ENCODE measurements at places on chromosomes 2 and 18. TPM values are rescaled to one million over a fixed set of nuclear protein-coding genes. Genes with fewer than 3 reads are reported as not detected.

The TXNDC2 gene
- not detected for total RNA-seq

The BMP10 gene
- total RNA-seq = not detected

The CERS6 gene
- 13.5 TPM for total RNA-seq

The HEATR5B gene
- total RNA-seq = 18.5 TPM

The MFSD2B gene
- total RNA-seq = not detected

The SCN2A gene
- 0.06 TPM for total RNA-seq

The SNORC gene
- 0.39 TPM for total RNA-seq

DNA sequence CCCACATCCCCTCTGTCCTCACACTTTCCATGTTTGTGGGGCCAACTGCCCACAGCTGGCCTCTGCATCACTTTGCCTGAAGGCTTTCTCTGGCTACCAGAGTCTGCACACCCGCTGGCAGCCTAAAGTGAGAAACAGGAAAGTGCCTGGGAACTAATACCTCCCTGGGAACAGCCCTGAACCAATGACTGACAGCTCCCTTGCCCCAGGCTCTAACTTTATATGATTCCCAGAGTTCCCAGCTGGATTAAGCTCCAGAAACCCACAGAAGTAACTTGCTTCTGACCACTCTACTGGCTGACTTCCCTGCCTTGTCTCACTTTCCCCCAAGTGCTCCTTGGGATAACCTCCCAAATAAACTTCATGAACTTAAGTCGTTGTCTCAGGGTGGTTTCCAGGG is 159.6 kb upstream of the LMAN1 start:
- DNase-seq = no peak

DNA sequence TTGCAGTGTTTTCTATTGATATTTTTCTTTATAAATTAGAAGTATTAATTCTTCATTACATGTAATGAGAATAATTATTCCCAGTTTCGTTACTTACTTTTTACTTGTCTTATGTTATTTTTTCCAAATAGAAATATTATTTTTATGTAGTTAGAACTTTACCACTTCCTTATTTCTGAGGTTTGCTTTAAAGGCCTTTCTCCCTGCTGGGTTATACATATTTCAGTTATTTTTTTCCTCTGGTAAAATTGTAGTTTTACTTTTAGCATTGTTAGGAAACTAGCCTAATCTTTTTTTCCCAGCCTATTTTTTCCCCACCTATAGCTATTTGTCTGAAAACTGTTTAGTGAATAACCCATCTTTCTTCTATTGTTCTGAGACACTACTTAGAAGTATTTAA is 17.1 kb downstream of the RNF144A start:
- DNase-seq = no peak

GRCh38 chr2:66695226-66695735 is 260.4 kb downstream of the MEIS1 start:
- no peak for DNase-seq

DNA sequence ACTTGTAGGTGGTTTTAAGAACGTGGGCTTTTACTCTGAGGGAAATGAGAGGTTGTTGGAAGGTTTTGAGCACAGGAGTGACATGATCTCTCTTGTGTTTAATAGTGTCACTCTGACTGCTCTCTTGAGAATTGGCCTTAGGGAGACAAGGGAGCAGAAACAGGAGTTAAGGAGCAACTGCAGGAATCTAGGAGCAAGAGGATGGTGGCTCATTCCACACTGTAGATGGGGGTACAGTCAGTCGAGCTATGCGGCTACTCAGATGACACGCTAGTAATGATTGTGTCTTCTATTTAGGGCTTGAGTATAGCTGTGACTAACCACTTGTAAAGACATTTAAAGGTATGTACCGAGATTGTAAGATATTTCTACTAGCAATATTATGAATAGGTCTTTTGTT is 87.4 kb downstream of the RPRM start:
- DNase-seq = no peak

- DNase-seq = no peak
Observed at GRCh38 chr18:44916429-44917207, 235.9 kb downstream of the SETBP1 start.

- no peak for DNase-seq
Observed at GRCh38 chr2:207182911-207183310, 17.2 kb upstream of the KLF7 start.

- no peak for DNase-seq
Observed at GRCh38 chr2:37477921-37478320, 133.5 kb downstream of the QPCT start.

- DNase-seq = no peak
Observed at GRCh38 chr2:32752952-32753351, 125.1 kb downstream of the TTC27 start.

DNA sequence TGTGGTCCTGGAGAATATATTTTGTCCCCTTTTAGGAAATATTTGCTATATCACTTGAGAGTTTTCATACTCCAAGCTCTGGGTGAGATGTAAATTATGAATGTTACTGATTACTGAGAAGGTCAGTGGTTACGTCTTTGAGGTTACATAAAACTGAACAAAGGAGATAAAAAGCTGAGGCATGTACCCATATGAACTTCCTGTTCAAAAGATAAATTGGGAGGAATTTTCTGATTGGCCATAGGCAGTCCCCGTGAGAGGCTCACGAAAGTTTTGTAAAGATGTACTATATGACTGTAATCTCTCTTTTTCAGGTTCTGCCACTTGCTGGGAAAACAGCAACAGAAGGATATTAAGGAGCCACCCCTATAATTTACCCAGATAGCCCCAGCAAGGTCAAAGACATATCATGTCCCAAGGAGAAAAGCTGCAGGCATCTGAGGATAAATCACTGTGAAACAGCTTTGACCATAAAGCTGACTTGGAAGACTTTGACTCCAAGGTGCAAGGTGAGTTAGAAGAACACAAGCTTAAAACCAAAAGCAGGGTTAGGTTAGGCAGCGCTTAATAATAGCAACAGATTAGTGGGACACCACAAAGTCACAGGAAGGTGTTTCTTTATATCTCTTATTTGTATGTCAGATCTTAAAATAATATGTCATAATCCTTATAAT is 90.4 kb downstream of the OSBPL6 start:
- no peak for DNase-seq

- DNase-seq = no peak
Observed at GRCh38 chr2:195461010-195461409, 196.0 kb upstream of the SLC39A10 start.

GRCh38 chr2:2175381-2176090 is 155.5 kb downstream of the MYT1L start:
- no peak for DNase-seq

DNA sequence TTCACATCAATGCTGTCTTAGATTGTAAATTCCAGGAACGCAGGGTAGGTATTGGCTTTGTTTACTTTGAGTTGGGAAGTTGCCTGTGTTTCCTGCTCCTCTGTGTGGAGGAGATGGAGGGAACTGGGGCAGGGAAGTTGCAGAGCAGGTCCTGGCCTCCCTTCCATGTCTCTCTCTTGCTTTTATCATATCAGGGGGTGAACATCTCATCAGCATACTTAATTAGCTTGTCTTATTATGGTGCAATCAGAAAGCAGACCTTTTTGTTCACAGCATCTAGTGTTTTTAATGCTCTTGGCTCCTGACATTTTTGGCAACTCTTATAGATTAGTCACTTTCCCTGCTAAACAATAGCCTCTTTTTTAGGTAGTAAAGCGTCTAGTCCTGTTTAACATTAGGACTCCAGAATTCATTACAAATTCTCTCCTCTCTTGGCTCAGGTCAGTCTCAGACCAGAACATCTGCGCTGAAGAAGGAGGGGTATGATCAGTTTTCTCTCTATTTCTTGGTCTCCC is 11.5 kb upstream of the DIPK1C start:
- peak; percentile 39 for DNase-seq

DNA sequence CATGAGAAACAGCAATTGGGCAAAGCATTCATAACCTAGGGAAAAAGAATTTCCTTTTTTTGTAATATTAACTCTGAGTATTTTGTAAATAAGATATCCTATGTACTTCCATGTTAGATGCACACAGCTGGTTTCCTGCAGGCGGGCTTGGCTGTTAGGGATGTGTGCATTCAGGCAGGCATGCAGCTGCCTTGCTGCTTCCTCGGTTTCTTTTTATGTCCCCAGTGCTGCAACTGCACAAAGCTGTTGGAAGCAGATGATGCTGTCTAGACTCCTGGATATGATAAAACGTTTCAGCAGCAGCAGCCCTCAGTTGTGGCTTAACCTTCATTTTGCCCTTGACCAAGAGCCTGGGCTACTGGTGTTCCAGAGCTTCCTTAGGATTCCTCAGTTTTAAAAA is 89.4 kb upstream of the EML6 start:
- no peak for DNase-seq

DNA sequence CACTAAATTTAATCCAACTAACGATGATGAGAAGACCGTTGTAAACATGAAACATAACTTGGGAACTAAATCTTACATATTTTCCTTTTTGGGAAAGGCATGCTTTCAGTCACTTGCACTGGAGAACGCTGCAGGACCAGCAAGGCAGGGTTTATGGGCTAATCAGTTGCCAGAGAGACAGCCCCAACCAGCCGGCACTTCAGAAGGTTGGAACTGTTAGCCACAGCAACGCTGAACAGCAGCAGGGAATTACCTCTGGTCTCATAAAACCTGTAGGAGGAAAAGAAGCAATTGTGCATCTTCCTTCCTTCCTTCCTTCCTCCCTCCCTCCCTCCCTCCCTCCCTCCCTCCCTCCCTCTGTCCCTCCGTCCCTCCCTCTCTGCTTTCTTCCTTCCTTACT is 33.9 kb upstream of the SIX2 start:
- DNase-seq = no peak

GRCh38 chr18:54004828-54005227 is 219.6 kb downstream of the MBD2 start:
- no peak for DNase-seq

GRCh38 chr2:172039011-172039704 is 39.4 kb downstream of the METAP1D start:
- DNase-seq = no peak

- DNase-seq = no peak
Observed at GRCh38 chr2:237154082-237154638, 68.5 kb downstream of the COPS8 start.

DNA sequence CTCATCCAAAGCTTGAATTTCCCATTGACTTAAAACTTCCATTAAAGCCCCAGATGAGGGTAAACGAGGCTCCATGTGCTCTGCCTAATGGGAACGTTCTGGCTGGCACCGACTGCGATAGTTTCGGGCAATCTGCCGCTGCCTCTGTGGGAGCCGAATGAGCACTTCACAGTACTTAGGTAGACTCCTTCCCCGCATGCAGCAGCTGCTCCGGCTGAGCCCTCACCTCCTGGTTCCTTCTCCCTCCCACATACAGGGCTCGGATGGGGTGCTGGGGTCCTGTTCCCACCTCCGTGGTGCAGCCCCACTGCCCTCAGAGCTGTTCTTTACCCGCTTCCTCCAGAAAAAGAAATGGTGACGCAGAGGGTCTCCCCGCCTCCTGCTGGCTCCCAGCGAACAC is 476.5 kb upstream of the SALL3 start:
- no peak for DNase-seq

DNA sequence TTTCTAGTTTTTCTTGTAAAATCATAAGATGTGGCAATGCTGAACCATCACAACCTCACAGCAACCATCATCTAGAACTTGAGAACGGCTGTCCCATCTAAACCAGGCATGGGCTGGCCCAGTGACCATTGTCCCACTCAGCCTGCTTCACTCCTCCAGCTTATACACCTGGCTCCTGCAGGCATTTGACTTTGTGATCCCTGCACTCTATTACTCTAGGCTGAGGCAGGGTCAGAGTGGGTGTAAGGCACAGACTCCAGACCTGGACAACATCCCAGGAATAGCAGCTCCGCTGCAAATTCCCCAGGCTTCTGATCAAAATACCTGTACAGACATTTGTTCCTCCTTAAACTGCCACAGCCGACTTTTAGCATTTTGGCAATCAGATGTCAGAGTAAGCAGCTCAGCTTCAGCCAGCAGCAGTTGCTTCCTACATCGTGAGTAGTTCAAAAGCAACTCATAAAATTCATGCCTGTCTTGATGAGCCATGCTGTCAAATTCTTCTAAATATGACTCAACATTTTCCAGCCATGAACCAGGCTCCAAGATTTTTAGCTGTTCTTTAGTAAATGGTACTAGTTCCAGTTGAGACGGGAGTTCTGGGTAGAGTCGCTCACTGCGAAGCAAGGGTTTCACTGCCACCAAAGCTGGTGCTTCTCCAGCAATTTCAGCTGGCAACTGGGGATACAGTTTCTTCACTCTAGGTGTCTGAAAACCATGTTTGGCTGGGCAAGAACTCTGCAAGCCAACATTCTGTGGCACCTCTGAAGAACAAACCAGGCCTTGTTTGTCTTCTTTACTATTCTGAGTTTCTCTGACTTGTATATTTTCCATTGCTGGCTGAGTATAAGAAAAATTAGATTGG is 12.8 kb downstream of the EPG5 start:
- no peak for DNase-seq

GRCh38 chr2:10392951-10393639 is 55.0 kb downstream of the ODC1 start:
- no peak for DNase-seq

- DNase-seq = no peak
Observed at GRCh38 chr18:53946594-53946993, 277.9 kb downstream of the MBD2 start.

- no peak for DNase-seq
Observed at GRCh38 chr2:223591596-223591995, 10.6 kb downstream of the SCG2 start.

DNA sequence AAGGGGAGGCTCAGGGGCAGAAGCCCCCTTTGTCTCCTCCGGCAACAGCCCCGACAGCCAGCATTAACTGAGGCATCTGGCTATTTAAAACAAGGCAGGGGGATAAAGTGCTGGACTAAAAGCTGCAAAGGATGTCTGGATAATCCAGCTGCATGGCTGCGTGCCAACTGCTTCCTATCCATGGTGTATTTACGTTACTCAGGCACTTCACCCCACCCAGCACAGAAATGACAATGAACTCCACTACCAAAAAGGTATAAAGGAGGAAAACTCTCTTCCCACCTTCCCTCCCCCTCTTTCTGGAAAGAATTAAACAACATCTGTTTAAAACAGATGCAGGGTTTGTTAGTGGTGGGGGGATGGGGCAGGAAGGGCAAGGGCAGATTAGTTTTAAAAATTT is 82.5 kb downstream of the SPRED2 start:
- DNase-seq = no peak

DNA sequence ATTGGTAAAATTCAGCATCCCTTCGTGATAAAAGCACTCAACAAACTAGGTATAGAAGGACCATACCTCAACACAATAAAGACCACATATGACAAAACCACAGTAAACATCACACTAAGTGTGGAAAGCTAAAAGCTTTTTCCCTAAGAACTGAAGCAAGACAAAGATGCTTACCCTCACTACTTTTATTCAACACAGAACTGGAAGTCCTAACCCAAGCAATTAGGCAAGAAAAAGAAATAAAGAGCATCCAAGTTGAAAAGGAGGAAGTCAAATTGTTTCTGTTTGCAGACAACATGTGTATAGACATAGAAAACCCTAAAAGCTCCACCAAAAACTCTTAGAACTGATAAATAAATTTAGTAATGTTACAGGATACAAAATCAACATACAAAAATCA is 271.7 kb downstream of the RBM43 start:
- DNase-seq = no peak

Measured in glomerular endothelial cell (primary cell).